ENCODE measurements at places on chromosomes 6 and 20. TPM values are rescaled to one million over a fixed set of nuclear protein-coding genes. Genes with fewer than 3 reads are reported as not detected.

RAET1G gene
- 0.55 TPM for total RNA-seq

ATG5 gene
- total RNA-seq, result 26.0 TPM

TNFRSF21 gene
- 2.3 TPM for total RNA-seq

IMPG1 gene
- total RNA-seq, result not detected

ERVFRD-1 gene
- not detected for total RNA-seq

TRIM10 gene
- total RNA-seq, result not detected

MCCD1 gene
- total RNA-seq, result not detected

OR2H1 gene
- not detected for total RNA-seq

KCNB1 gene
- total RNA-seq, result 21.3 TPM

TMEM217 gene
- total RNA-seq, result 5.0 TPM

FHL5 gene
- not detected for total RNA-seq

TBXT gene
- total RNA-seq, result not detected

RPRD1B gene
- total RNA-seq, result 26.9 TPM

CRISP3 gene
- not detected for total RNA-seq

HLA-DPB1 gene
- 4.7 TPM for total RNA-seq

TMEM244 gene
- total RNA-seq, result not detected

TSBP1 gene
- not detected for total RNA-seq

HSPA1L gene
- 1.1 TPM for total RNA-seq

PRDM13 gene
- not detected for total RNA-seq
